Psoas muscle (tissue), 8 donors: ENCODE measurements at places on chromosomes 11 and 22. TPM values are rescaled to one million over a fixed set of nuclear protein-coding genes. Genes with fewer than 3 reads are reported as not detected.

Gene GLYATL2
- polyA plus RNA-seq, result not detected

- DNase-seq, result peak; percentile 81
Observed at GRCh38 chr11:1401656-1402221, 12.0 kb downstream of the BRSK2 start.

- no peak for DNase-seq
Observed at GRCh38 chr11:111674941-111675340, 72.7 kb downstream of the SIK2 start.

DNA sequence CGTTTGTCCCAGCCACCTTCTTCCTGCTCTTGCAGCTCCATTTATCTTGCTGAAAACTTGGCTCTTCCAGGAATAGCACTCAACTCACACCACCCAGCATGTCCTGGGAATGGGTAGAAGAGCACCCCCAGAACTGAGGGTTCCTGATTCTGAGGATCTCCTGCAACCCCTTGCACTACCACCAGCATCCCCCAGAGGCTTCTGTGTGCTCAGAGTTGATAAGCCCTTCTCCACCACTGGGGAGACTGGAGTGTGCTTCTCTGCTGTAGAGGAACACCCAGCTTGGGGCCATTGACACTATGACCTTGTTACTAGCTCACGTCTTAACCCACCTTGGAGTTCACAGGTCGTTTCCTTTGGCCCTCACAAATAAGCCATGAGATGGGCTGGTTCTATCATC is 121.0 kb downstream of the GRIK4 start:
- DNase-seq, result no peak

Gene DCHS1
- polyA plus RNA-seq, result 0.98 TPM

Gene TTC28
- 3.1 TPM for polyA plus RNA-seq

- DNase-seq, result peak; percentile 28
Observed at GRCh38 chr22:49968313-49968830, 7.8 kb downstream of the PIM3 start.

- DNase-seq, result no peak
Observed at GRCh38 chr11:76694664-76695063, 24.1 kb upstream of the LRRC32 start.

Gene C11orf91
- not detected for polyA plus RNA-seq

Gene MAPK8IP2
- 0.13 TPM for polyA plus RNA-seq

Gene OR4D9
- not detected for polyA plus RNA-seq

Gene MMP11
- polyA plus RNA-seq, result 0.47 TPM
